ENCODE measurements at places on chromosomes 5 and 9.

- DNase-seq: no peak
These were observed 523 bp downstream of the EPB41L4B start for GRCh38 chr9:109320331-109320741.

- no peak for DNase-seq
These were observed 14.6 kb downstream of the LCN9 start for GRCh38 chr9:135677641-135678168.

DNA sequence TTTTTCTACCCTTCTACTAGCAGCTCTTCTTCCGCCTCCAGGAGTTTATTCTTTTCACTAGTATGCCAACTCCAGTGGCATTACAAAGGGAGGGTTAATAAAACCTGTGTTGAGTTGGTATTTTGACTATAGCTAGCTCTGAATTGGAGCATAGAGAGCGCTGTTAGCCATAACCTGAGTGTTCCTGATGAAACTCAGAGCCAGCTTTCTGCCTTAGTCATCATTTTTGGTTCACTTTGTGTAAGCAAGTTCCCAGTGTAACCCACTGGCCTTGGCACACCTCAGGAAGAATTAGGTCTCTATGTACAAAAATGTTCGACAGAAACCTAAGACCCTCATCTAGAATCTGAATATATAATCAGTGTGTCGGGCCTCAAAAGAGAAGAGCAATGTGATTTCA is 238.9 kb downstream of the NR3C1 start:
- no peak for DNase-seq

- no peak for DNase-seq
These were observed at the start of gene SHISAL2B for GRCh38 chr5:64690417-64691151. Gene SHISAL2B (plus strand): TSS chr5:64690503. CDS start chr5:64690624, 121 bp downstream.

GRCh38 chr9:95075700-95076099 is 241.8 kb downstream of the FANCC start:
- DNase-seq: no peak

DNA sequence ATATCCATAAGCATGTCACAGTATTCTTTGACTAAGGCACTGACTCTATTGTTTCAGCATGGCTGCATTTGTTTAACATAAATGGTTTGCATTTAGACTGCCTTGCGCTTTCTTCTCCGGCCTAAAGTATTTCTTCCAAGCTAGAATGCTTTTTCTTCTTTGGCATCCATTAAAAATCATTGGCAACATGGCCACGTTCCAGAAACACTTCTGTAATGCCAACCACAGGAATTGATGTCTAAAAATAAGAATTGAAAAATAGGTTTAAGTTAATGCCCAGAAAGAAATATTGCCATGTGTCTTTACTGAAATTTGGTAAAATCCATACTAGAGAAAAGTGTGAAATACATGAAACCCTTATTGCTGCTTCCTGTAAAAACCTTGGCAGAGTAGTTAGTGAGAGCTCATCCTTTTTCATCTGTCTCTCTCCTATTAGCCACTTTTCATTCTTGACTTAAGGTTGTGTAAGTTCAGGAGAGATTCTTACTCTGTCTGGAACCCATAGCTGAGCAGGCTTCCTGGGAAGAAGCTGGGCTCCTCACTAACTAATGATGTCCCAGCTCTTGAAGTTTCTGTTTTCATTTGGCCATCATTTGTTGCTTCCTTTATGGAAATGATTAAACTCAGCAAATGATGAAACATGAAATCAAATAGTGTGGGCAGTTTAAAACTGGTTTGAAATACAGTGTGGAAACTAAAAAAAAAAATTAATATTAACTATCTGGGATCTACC is 58.2 kb upstream of the RPS23 start:
- DNase-seq: no peak

- DNase-seq: peak; percentile 91
These were observed at the start of gene FUBP3 for GRCh38 chr9:130578865-130579737. Gene FUBP3 (plus strand): TSS chr9:130579577. CDS start chr9:130579681, 104 bp downstream.

DNA sequence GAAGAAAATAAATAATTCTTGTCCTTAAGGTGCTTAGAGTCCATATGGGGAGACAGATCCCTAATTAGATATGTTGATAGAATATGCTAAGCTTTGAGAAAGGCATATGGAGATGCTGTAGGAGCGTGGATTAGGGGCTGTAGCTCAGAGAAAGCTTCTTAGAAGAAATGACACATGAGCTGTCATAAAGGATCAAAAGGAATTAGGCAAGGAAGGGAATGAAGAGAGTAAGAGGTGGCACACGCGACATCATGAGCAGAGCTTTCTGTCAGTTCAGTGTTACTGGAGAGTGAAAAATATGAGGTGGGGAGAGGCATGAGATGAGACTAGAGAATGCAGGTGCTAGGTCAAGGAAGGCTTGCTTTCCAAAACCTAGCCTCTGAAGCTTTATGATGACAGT is 118.6 kb downstream of the KIAA0825 start:
- DNase-seq: no peak

GRCh38 chr9:1156794-1157550 is 106.8 kb downstream of the DMRT2 start:
- no peak for DNase-seq

GRCh38 chr5:1881731-1882336 is 891 bp downstream of the IRX4 start:
- no peak for DNase-seq

GRCh38 chr5:12743582-12743981 is 839.3 kb upstream of the CTNND2 start:
- DNase-seq: no peak

GRCh38 chr5:34923694-34924461 is 5.5 kb upstream of the DNAJC21 start:
- peak; percentile 52 for DNase-seq

DNA sequence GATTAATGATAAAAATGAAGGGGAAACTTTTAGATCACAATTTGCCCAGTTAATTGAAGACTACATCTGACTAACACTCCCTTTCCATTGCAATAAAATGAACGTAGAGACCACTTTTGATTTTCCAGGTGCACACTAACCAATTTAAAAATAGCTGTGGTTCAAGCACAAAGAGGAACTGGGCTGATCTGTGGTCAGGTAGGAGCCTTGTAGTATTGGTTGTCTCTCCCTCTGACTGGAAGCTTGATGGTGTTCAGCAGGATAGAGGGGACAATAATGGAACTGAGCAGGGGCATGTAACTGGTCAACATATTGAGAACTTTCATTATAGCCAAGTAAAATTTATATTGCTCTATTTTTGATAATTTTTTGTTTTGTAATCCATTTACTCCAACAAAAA is 886.8 kb upstream of the SEMA6A start:
- no peak for DNase-seq

DNA sequence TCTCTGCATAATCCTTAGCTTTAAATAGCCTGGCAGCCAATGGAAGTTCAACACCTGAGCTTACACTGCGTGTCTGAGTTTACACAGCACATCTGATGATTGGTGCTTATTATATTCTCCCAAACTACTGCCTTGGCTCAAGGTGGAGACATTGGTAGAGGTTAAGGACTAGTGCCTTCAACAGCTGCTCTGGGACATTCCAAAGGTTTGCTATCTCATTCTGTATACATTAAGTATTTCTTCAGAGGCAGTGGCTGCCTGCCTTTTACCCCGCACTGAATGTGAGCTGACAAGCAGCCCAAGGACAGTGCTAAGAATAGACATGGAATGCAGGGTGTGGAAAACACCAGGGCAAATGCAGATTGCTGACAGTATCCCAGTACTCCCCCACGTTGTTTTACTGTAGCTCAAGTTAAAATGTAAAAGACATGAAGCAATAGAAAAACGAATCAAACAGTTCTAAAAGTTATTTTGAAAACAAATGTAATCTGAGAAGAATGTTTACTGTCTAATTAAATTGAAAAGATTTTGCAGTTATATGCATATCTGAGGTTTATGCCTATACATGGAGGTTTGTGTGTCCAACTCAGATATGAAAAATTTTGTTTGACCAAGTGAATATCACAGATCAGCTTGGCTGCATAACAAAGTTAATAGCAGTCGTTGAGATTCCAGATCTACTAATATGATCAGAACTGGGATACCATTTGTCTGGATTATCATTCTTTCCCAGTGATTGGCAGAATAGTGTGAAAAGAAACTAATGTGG is 1.8 kb downstream of the HSPB3 start:
- no peak for DNase-seq

DNA sequence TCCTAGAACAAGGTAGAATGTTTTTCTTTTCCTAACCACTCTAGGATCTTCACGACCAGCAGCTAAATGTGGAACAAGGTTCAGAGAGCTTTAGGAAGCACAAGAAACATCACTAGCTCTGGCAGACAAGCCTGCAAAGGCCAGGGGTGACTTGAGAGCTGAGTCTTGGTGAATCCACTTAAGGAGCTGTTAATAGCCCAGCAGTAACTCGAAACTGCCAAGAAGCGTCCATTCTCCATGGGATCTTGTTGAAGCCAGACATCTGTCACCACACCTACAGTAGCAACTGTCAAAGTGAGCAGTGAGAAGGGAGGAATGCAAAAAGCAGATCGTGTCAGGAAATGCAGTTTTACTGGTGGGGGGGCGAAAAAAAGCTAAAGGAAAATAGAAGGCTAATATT is 87.2 kb downstream of the ATPSCKMT start:
- DNase-seq: no peak

GRCh38 chr5:121497176-121497575 is 354.5 kb upstream of the FTMT start:
- no peak for DNase-seq

GRCh38 chr9:88011005-88011766 is 36.9 kb upstream of the CDK20 start:
- no peak for DNase-seq

DNA sequence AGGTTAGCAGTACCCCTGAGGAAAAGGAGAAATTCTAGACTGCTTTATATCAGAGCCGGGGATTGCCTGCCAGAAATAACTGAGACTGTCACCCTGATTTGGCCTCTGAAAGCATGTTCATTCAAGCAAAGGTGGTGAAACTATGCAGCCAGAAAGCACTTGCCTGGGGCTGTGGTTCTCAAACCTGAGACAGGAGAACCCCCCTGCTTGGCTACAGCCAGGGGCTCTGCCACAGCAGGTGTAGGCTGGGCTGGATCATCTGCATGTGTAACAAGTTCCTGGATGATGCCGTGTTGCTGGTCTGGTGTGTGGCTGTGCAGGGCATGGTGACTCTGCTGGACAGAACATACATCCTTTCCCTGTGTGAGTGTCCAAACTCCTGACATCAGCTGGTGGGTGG is 157.8 kb downstream of the NXNL2 start:
- no peak for DNase-seq

GRCh38 chr5:159628703-159629102 is 287.6 kb upstream of the ADRA1B start:
- DNase-seq: no peak

DNA sequence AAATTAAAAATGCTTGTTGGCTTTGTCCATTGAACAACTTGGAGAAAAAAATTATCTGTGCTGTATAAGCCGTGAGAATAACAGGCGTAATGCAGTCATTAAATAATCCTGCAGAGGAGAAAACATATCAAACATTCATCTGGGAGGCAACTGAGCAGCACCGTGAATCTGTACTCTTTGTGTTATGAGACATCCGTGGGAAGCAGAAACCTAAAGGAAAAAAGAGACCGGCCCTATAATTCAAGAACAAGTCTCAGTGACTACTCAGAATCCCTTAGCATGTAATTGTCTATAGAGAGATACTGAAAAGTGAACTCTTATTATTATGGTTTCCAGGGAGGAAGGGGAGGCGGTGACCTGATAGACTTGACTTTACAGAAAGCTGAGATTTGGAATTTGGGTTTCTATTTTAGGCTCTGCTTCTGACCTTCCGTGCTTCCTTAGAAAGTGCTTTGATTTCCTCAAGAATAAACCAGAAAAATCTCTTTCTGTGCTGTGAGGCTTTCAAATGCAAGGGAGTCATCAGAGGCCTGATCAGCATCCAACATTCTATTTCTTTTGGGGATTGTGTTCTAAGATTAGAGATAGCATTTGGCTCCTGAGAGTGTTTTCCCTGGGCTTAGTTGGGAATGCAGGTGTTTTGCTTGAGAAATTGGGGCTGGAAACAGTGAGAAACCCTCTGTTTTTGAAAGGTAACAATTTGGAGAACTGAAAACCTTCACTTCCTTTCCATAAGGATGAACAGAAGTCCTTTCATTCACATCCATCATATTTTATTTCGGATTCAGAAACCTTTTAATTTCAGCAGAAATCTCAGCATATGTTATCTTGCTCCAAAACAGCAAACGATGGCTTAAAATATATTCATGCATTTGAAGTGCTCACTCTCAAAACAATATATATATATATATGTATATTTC is 296.7 kb downstream of the CSNK1G3 start:
- no peak for DNase-seq

- no peak for DNase-seq
These were observed 44.9 kb downstream of the HMGCS1 start for GRCh38 chr5:43268188-43268820.

- DNase-seq: no peak
These were observed 139.1 kb upstream of the ADRA1B start for GRCh38 chr5:159777049-159777660.

DNA sequence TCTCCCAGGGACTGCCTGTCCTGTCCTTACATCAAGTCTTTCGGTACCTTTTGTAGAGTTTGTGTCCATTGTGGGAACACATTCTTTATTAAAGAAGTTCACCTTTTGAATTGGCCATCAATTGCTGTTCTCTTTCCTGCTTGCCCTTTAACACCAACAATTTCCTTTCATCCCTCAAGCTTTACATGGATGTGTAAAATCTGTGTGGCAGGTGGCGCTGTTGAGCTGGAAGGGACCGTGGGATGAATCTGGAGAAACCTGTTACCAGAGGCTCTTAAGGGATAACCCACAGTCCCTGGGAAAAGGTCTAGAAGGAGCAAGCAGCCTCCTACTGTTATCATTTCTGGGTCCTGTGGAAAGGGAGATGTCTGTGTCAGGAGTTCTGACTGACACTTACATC is 7.9 kb upstream of the ZFP62 start:
- peak; percentile 81 for DNase-seq

GRCh38 chr5:131302506-131302905 is 38.7 kb downstream of the CDC42SE2 start:
- no peak for DNase-seq

GRCh38 chr9:22105005-22105722 is 96.1 kb upstream of the CDKN2B start:
- no peak for DNase-seq

DNA sequence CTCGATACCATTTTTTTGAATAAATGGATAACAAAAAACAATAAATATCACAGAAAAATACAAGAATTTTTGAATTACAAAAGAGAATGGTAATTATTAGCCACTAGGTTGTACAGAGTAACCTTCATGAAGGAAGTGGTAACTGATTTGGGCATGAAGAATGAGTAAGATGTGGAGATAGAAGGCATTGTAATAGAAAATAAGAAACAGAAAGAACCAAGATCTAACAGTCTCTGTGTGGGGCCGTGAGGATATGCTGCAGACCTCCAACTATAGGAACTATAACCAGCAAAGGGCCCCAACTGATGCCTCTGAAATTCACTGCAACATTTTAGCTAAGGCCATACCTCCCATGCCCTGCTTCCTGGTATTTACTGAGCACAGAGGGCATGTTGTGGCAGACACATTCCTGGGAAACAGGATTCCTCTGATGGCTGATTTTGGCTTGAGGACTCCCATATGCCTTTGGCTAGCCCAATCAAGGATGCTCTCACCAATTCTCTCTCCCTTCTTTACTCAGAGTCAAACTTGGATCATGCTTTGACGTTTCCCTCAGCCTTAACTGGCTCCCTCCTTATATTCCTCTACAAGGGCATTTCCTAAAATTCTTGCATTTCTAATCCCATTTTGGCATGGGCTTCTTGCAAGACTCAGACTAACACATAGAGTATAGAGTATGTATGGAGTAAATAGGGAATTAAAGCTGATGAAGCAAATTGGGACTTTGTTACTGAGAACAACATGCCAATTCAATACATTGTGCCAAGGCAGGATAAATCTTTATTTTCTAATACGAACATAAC is 208.9 kb downstream of the PDE4D start:
- no peak for DNase-seq
